ENCODE measurements at places on chromosomes 6 and 20.

- DNase-seq = no peak
Measured at GRCh38 chr6:87514831-87515230, 42.1 kb downstream of the SLC35A1 start.

GRCh38 chr6:2966347-2966746, 5.0 kb downstream of the SERPINB6 start:
- DNase-seq = no peak

- no peak for DNase-seq
Measured at GRCh38 chr6:2061880-2062279, 183.5 kb downstream of the GMDS start.

- no peak for DNase-seq
Measured at GRCh38 chr6:16278048-16278724, 39.8 kb downstream of the GMPR start.

- DNase-seq = no peak
Measured at GRCh38 chr6:136030131-136030530, 178.6 kb downstream of the PDE7B start.

DNA sequence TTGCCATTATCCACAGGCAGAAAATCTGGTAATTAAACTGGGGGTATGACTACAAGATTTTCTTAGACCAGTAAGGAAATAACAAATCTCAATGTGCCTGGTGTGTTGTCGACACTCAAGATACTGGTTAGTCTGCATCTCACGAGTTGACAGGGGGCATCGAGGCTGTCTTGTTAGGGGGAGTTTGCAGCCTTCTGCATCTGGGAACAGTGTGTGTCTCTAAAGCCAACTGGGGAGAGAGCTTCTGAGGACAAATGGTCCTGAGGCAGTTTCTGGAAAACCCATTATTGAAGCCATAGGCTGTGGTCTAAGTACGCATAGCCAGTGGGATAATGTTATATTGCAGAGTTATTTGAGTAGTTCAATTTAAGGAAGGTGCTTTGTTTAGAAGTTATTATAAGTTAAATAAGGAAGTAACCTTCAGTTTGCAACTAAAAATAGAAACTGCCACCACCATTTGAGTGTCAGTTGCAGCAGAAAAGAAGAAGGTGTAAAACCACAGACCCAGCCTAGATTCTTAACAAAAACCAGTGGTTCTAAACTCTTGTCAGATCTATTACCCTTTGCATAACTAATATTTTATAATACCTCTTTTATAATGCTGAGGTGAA, 15.4 kb upstream of the MAPK13 start:
- DNase-seq = no peak

- no peak for DNase-seq
Measured at GRCh38 chr6:20230401-20231119, 18.3 kb upstream of the MBOAT1 start.

DNA sequence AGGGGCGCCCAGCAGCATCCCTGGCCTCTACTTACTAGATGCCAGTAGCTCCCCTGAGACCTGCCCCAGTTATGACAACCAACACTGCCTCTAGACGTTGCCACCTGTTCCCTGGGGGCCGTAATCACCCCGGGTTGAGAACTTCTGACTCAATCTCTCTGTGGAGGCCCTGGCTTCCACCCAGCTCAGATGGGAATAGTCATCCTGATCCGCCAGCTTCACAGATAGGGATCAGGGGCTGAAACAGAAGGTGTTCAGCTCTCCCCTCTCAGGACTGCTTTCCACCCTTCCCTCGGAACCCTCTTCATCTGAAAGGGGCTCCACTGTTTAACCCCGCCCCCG, 3.3 kb downstream of the CAPN11 start:
- DNase-seq = no peak

DNA sequence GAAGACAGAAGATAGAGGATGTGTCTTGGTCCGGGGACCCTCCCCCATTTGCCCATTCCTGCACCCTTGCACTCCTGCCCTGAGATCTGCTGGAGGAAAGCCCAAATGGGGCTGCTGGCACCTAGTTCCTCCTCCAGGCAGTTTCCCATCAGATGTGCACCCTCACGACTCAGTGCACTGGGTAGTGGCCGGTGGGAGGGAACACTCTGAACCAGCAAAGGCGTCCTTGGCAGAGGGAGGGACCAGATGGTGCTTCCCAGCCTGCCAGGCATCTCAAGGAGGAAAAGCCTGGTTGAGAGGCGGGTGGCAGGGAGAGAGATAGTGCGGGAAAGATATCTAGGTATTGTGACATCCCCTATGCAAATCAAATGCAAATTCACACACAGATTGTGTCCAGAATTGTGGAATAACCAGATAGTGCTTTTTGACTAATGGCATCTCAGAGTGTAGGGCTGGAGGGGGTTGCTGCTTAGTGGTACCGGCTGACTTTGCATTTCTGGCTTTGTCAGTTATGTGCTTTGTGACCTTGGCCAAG, 19.5 kb downstream of the TMEM151B start:
- no peak for DNase-seq

- no peak for DNase-seq
Measured at GRCh38 chr6:162467679-162468078, 259.9 kb downstream of the PRKN start.

DNA sequence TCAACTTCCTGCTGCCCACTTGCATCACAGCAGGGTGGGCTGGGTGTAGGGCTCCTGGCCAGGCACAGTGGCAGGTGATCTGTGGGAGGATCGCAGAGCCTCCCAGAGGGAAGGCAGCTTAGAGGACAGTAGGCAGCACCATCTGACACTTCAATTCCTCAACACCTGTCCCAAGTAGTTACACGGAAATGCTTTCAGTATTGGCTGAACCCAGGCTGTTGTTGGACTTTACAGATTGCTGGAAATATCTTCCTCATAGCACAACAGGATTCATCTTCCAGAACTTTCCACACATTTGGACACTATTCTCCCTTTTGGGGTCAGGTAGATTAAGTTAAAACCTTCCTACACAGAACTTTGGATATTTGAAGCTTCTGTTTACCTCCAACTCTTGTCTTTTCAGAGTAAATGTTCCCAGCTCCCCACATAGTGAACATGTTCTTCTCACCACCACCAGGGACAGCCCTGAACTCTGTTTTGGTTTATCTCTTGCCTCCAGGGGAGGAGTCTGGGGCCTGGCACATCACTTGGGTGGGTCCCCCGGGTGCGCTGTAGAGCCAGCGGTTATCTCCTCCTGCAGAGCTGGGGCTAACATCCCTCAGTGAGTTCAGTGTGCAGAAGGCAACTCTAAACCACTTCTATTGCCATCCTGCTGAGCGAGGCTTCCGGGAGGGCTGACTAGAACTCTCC, 3.5 kb upstream of the SLC22A2 start:
- DNase-seq = no peak

GRCh38 chr6:80547827-80548226, 441.4 kb downstream of the BCKDHB start:
- no peak for DNase-seq

DNA sequence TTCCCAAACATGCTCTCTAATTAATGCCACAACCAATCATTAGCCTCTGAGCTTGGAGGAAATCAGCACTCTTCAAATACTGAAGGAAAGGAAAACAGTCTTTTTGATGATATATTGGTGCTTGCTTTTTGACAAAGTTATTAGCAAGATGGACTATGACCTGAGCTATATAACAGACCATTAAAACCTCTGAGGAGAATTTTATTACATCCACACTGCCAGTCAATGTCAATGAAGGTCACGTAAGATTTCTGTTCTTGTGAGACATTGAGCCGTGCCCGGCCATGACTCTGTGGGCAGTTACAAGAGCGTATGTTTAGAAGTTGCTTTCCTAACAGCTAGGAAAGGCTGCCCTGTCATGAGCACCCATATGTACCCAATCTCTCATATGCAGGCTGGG, 659.0 kb downstream of the UTRN start:
- no peak for DNase-seq

GRCh38 chr20:59182401-59183044, 18.9 kb downstream of the ZNF831 start:
- DNase-seq = no peak

GRCh38 chr6:116180375-116180774, 54.4 kb upstream of the COL10A1 start:
- no peak for DNase-seq

DNA sequence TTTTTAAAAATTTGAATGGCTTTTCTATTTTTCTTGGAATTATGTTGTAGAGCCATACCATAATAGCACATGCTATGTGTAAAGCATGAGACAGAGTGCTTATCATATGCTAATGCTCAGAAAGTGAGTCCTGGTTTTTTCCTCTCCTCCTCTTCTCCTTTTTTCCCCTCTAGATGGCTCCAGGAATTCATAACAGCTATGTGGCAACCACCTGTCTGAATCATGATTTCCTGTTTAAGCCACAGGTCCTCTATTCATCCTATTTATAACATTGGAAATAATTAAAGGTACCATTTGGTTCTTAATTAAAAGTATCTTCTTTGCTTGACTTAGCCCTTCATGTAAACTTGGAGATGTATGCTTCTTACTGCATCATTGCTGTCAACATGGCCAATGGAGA, 260.0 kb upstream of the MAP3K7 start:
- DNase-seq = no peak

DNA sequence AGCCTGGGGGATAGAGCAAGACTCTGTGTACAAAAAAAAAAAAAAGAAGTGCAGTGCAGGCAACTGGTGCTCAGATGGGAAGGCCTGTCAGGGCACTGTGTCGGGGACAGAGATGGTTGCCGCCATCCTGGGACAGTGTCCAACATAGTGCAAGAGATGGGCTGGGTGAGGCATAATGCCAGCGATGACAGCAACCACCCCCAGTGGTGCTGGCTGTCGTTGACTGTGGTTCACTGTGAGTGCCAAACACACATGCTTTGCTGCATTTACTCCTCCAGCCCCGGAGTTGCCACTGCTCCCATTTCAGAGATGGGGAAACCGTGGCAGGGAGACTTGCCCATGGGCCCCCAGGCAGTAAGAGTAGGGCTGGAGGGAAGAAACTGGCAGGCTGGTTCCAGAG, 5.2 kb upstream of the C20orf203 start:
- DNase-seq = no peak

- DNase-seq = no peak
Measured at GRCh38 chr20:45368221-45368980, 5.4 kb downstream of the SYS1 start.

- DNase-seq = no peak
Measured at GRCh38 chr6:125537090-125537489, 212.3 kb upstream of the HEY2 start.

- no peak for DNase-seq
Measured at GRCh38 chr6:33171016-33171879, 21.0 kb downstream of the COL11A2 start.

- DNase-seq = no peak
Measured at GRCh38 chr6:20571261-20571660, 37.0 kb downstream of the CDKAL1 start.

- DNase-seq = no peak
Measured at GRCh38 chr6:4346659-4347333, 211.4 kb upstream of the ECI2 start.

DNA sequence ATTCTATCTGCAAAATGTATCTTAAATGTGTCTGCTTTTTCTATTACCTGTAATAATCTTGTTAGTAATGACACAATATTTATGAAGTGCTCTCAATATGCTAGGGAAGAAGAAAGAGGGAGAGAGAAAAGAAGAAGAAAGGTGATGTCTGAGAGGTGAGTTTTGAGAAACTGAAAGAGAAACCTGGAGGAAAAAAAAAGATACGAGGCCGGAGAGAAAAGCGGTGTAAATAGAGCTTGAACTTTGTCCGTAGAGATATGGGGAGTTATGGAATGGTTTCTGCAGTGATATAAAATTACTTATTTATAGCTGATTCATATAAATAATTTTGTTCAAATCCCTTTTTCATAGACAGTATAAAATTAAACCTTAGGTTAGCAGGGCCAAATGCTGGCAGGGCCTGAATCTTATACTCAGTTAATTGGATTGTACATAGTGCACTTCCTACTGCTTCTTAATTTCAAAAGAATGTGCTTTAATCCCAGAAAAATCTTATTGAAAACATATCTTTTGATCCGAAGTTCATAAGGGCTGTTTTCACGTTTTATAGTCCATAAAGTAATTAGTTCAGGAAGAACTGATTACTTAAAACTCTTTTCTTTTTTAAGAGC, 43.0 kb downstream of the MYB start:
- DNase-seq = no peak

Data from stimulated activated CD4-positive, alpha-beta T cell treated with anti-CD3 and anti-CD28 coated beads, Interleukin-1b, Interleukin-23, amount 100 ng/mL, for 24 hours (primary cell).